Hematopoietic multipotent progenitor cell treated with erythropoietin and hydrocortisone succinate and interleukin-3 and kit ligand, for 17 days (in vitro differentiated cells): ENCODE measurements at places on chromosomes 5 and 9.

DNA sequence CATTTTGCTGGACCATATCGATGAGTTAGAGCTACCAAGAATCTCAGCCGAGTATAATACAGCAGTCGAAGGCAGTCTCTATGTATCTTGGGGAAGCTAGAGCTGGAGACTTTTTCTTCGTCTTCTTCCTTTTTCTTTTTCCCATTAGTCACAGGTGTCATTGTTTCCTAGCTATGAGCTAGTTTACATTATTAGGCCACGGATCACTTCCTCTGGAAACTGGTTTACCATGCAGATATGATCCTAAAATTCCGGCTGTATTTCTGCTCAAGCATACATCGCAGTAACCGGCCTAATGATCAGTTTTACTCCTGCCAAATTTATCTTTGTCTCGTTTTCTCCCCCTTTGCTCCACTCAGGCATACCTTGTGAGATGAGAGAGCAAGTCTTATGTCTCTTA, 312.8 kb downstream of the ARHGAP26 start:
- DNase-seq, result no peak

DNA sequence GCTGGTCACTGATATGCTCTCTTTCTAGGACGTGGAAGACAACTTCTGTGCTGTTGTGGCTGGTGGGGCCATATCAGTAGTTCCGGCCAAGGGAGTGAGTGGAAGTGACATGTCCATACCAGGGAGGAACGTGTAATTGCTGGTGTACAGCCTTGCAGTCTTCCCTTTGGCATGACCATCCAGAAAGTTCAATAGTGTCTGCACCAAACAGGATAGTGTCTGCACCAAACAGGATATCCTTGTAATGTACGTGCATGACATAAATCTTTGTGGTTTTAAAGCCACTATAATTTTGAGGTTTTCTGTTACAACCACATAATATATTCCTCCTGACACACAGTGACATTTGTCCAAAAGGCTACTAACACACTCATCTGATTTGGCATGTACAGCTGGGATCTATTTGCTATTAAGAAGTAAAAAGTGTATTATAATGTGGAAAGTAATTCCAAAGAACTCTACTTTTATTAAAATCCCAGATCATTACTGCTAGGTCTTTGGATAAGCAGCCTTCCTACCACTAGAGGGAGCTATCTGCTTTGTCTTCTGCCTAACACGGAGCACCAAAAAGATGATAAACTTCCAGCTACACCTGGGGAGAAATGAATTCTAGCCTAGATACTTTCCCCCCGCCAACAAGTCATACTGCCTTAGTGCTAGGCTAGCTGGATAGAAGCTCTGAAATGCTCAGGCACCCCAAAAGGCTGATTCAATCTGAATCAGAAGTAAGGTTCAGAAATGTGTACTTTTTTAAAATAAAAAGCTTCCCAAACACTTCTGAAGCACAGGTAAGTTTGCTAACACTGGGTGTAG, 52.7 kb downstream of the RNF145 start:
- peak; percentile 83 for DNase-seq

- no peak for DNase-seq
Observed at GRCh38 chr5:143837306-143837848, 25.4 kb downstream of the HMHB1 start.

GRCh38 chr9:70488793-70489105, 74.3 kb upstream of the KLF9 start:
- DNase-seq, result peak; percentile 75

- DNase-seq, result no peak
Observed at GRCh38 chr5:143758750-143759149, 53.2 kb upstream of the HMHB1 start.

DNA sequence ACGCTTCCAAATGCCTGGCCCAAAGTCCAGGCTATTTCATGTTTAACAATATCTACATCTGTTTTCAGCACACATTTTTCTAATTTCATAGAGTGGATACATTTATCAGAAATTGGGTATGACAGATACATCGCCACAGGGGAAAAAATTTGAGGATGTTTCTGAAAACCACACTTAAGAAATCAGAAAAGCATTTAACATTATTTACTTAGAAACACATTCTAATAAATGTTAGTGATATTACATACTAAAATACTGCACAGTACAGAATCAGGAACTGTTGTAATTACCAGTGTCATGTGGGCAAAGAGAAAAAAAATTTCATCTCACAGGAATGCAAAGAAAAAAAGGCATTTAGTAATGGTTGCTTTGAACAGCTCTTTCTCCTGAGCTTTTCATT, 310.5 kb upstream of the KIF2A start:
- DNase-seq, result no peak

DNA sequence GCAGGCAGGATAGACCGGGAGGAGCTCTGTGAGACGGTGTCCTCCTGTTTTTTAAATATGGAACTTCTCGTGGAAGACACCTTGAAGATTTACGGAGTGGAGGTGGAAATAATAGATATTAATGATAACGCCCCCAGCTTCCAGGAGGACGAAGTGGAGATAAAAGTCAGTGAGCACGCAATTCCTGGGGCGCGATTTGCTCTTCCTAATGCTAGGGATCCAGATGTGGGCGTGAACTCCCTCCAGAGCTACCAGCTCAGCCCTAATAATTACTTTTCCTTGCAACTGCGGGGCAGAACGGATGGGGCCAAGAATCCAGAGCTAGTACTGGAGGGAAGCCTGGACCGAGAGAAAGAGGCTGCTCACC, 621 bp downstream of the PCDHGA11 start:
- DNase-seq, result no peak

DNA sequence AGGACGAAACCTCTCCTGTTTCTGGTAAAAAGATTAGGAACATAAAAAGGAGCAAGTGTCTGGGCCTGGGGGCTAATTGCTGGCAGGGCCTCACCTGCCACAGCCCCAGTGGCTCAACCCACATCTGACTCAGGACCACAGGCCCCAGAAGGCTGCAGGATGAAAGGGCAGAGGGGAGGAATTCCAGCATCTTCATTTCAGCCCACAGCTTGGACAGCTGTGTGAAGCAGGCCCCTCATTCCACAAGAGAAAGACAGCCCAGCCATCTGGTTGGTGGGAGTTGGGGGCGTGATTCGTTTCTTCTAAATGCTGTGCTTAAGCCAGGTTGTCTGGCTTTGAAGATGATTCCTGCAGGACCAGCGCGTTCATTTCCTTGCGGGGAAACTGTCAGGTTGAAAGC, 29.1 kb downstream of the NKX2-5 start:
- DNase-seq, result no peak

GRCh38 chr5:31273631-31274378, 80.3 kb downstream of the CDH6 start:
- DNase-seq, result no peak

- no peak for DNase-seq
Observed at GRCh38 chr5:2181149-2181548, 298.4 kb upstream of the IRX4 start.
